ENCODE measurements at places on chromosomes 3 and 15.

DNA sequence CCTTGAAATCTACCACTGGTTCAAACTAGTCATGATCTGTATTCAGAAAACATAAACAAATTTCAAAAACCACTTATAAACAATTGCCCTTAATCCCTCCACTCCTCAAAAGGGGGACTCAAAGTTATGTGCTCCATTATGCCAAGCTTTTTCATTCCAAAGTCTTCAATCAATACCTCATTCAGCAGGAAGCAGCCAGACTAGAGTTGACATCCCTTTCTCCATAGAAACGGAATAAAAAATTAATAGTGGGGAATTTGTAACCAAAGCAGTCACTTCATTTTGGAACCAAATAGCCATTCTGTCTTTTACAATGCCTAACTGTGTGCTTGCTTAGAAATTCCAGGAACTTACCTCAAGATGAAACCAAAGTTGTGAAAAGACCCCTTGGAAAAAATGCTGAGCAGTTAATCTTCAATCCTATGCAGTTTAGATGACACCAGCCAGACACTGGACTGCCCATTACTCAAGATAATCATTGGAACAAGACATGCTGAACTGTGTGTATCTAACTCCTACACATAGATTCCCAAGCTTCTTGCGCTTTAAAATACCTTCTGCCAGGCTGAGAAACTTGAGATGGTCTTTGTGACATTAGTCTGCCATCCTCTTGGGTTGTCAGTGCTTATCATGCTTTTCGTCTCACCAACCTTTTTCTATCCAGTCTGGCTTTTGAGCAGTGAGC lies 406.2 kb downstream of the PLOD2 start:
- DNase-seq = no peak

DNA sequence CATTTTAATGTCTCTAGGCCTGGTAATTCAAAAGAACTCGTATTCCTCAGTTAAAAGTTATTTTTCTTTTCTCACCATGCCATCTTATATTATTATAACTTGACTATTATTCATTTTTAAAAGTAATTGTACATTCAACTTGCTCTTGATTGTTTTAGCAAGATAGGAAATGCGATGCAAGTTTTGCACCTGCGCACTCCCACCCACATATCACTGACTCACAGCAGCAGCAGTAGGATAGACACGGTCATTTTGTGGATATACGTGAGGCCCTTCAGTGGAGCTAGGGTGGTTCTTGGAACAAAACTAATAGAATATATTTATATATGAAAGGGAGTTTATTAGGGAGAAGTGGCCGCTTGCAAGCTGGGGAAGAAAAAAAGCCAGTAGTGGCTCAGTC lies 95.5 kb upstream of the UBE3A start:
- no peak for DNase-seq

GRCh38 chr3:71984843-71985613 lies 200.1 kb upstream of the PROK2 start:
- DNase-seq = no peak

DNA sequence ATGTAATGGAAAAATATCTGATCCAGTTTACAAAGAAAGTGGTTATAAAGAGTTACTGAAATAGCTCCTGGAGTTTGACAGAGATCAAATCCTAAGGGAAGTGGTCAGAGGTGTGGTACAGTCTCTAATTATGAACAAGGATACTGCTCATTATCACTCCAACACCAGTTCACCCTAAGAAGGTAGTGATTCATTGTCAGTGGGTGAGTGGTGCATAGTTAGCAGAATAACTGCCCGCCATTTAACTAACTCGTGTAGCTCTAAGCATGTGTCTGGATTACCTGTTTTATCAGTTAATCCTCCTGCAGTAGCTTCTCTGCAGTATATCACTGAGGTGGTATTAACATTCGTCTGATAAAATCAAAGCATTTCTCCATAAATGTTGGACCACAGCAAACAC lies 700.1 kb downstream of the NLGN1 start:
- DNase-seq = no peak

GRCh38 chr3:89113893-89114840 lies 6.7 kb downstream of the EPHA3 start:
- DNase-seq = no peak

DNA sequence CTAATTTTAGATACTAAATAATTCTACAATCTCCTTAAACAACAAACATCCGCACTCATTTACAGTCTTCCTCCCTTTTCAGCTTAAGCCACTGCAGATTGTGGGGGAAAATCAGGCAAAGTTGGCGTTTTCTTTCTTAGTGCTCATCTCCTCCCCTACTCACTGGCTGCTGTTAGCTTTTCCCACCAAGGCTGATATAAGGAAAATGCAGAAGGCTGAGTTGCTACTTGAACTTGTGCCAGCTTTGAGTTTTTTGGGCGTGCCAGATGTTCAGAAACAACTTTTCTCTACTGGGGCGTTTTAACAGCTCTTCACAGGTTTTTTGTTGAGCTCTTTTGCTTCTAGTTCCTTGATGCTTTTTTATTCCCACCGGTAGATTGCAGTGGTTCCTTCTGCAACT lies 222.0 kb downstream of the PYDC2 start:
- no peak for DNase-seq

- DNase-seq = no peak
Observed at GRCh38 chr3:121483290-121483689, 62.5 kb downstream of the POLQ start.

DNA sequence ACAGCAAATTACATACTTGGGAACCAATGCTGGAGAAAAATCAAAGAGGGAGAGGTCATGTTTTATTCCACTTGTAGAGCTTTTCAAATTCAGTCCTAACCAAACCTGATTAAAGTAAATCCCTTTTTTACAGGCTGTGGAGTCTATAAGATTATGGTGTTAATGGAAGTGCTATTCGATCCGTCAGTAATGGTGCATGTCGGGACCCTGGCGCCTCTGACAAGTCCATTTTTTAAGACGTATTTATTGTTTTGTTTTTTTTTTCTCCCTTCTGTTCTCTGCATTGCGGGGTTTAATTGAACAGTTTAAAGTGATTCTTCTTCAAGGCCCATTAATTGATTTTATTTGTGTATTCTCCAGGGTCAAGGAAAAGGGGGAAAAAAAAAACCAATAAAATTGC lies 725.9 kb downstream of the TUSC7 start:
- no peak for DNase-seq

DNA sequence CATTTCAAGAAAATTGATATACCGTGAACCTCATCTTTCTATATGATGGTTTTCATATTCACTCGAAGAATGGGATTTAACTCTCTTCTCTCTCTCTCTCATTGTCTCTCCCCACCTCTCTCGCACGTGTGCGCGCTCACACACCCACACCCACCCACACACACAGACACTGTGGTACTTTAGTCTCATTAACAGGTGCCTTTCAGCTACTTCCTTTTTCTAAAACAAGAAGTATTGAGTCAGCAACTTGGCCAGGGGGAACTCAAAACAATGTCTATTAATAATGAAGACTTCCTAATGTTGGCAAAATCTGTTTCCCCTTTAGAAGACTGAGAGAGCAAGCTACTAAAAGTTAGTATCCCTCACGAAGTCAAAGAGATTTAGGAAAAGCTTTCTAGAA lies 150.7 kb downstream of the TMCO5A start:
- no peak for DNase-seq

All from NCI-H187 (cell line).